Tibial artery (tissue), 4 donors: ENCODE measurements at places on chromosomes 5 and 9.

- no peaks in the 10 kb centered on the region for H3K4me1 ChIP-seq
- DNase-seq, result no peak
- no peaks in the 10 kb centered on the region for H3K27me3 ChIP-seq
- no peaks in the 10 kb centered on the region for H3K36me3 ChIP-seq
- no peak overlapping the region for H3K27ac ChIP-seq
- no peak overlapping the region for H3K4me3 ChIP-seq
Measured at GRCh38 chr9:1267581-1267980, 217.4 kb downstream of the DMRT2 start.

DNA sequence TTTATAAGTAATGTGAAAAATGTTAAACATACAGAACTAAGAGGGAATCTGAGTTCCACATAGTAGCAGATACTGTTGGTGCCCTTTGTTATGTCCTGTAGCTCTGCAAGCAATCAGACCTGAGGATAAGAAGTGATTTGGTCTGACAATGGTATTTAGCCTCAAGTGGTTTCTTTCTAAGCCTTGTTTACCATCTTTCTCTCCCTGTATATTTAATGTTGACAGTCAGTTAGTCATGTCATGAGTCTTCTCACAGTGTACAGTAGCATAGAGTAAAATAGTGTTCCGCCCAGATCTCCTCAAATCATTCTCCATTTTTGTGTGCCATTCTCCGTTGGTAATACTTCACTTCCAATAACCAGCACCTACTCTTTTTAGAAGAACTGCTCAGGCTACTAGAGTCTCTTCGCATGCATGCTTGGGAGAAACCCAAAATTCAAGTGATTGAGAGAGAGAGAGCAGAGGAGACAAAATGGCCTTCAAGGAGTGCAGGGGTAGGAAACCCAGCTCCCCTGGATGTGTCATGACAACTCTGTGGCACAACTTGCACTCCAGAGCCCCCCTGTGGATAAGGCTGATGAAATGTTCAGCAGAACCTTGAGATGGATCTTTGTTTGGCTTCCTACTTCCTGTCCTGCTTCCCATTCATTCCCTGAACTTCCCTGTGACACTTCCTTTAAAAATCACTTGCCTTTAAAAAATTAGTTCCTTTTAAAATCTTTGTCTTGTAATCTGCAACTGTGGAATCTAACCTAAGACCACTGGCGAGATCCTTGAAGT lies 129.2 kb upstream of the FST start:
- H3K4me3 ChIP-seq, result no peak overlapping the region
- H3K27ac ChIP-seq, result no peak overlapping the region
- no peak for DNase-seq
- no peaks in the 10 kb centered on the region for H3K27me3 ChIP-seq
- no peaks in the 10 kb centered on the region for H3K36me3 ChIP-seq
- H3K4me1 ChIP-seq, result peaks cover 13% of the 10 kb centered on the region

DNA sequence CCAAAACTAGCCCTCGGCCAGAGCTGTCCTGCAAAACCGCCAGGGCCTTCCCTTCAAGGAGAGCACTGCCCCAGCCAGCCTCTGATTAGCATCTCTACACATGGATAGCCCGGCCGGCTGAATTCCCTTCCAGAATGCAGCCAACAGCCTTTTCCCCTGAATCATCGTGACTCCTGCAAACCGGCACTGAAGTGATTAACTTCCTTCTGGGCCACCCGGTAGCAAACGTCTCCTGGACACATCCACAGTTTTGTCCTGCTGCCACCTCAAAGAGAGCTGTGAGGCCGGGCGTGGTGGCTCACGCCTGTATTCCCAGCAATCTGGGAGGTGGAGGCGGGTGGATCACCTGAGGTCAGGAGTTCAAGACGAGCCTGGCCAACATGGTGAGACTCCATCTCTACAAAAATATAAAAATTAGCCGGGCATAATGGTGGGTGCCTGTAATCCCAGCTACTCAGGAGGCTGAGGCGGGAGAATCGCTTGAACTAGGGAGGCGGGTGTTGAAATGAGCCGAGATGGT lies 21.1 kb upstream of the EEIG1 start:
- DNase-seq, result no peak
- no peaks in the 10 kb centered on the region for H3K36me3 ChIP-seq
- peaks cover 4% of the 10 kb centered on the region for H3K27me3 ChIP-seq
- no peak overlapping the region for H3K27ac ChIP-seq
- H3K4me1 ChIP-seq, result peaks cover 7% of the 10 kb centered on the region

DNA sequence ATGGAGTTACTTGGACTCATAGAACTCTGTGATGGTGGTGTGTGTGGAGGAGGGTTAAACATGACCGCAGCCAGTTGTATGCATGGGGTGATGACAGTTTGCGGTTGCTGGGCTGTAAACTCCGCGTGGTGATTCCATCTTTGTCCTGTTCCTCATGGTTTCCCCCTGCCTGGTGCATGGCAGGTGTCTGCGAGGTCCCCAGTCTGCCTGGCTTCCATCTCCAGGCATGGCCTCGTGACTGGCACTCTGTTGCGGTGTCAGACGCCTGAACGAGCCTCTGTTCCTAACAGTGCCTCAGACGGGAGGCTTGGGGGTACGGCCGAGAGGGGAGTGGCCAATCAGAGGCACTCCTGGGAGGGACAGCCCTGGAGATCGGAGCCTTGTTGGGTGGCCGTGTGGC lies 33.9 kb upstream of the SH3PXD2B start:
- H3K27ac ChIP-seq, result no peak overlapping the region
- H3K4me3 ChIP-seq, result no peak overlapping the region
- no peaks in the 10 kb centered on the region for H3K36me3 ChIP-seq
- no peaks in the 10 kb centered on the region for H3K4me1 ChIP-seq

DNA sequence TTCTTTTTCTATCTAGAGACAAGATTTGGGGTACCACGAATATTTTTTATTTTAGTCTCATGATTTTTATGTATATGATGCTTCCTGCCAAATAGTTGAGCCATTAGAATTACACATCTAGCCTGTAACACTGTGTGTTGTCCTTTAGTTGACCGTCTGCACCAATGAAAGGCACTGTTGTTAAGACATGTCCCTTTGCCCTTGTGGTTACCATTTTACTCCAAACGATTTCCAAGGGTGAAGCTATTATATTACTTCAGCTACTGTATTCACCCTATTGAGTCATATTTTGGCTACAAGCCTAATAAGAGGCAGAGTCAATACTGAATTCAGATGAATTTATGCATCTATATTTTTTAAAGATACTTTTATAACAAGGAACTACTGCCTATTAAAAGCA lies 207.6 kb downstream of the CETN3 start:
- H3K27ac ChIP-seq, result no peak overlapping the region
- no peak overlapping the region for H3K4me3 ChIP-seq
- H3K36me3 ChIP-seq, result no peaks in the 10 kb centered on the region
- no peaks in the 10 kb centered on the region for H3K4me1 ChIP-seq

- no peaks in the 10 kb centered on the region for H3K36me3 ChIP-seq
- no peak overlapping the region for H3K4me3 ChIP-seq
- H3K4me1 ChIP-seq, result peaks cover 9% of the 10 kb centered on the region
- no peaks in the 10 kb centered on the region for H3K27me3 ChIP-seq
- H3K27ac ChIP-seq, result no peak overlapping the region
- no peak for DNase-seq
Measured at GRCh38 chr5:74848553-74849025, 17.6 kb downstream of the FAM169A start.

DNA sequence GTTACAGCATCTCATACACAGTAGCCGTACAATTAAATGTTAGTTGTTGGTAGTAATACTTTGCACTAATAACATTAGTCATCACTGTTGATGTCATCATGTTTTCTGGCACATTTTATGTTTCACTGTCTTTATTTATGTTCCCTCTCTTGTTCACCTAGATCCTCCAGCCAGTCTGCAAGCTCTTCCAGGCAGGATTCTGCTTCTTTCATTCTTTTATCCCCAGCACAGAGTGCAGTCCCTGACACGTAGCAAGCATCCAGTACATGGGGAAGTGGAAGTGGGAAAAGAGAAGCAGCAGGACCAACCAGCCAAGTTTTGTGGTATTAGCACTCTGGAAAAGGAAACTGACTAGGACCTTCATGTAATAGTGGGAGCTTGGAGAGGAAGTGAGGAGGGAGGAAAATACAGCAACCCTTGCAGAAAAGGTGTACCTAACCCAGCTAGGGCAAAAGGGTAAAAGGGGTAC lies 89.7 kb upstream of the SLC44A1 start:
- H3K27ac ChIP-seq, result no peak overlapping the region
- no peaks in the 10 kb centered on the region for H3K27me3 ChIP-seq
- peaks cover 5% of the 10 kb centered on the region for H3K4me1 ChIP-seq
- no peak for DNase-seq
- no peaks in the 10 kb centered on the region for H3K36me3 ChIP-seq
